Muscle of back (tissue), 13 donors: ENCODE measurements at places on chromosomes 3 and 15. TPM values are rescaled to one million over a fixed set of nuclear protein-coding genes. Genes with fewer than 3 reads are reported as not detected.

DNA sequence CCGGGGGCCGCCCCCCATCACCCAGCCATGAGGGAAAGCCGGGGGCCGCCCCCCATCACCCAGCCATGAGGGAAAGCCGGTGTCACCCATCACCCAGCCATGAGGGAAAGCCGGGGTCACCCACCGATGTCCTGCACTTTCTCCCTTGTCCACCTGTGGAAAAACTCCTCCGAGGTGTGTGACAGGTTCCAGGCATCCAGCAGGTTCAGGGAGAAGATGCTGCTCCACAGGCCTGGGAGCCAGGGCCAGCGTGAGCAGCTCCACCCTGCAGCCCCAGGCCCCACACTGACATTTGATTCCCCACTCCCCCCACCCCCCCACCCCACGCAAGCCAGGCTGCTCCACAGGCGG lies 15.5 kb upstream of the EHD4 start:
- DNase-seq, result no peak

GRCh38 chr3:87461443-87461842 lies 185.1 kb upstream of the POU1F1 start:
- DNase-seq, result no peak

GRCh38 chr15:67147396-67147949 lies 82.1 kb downstream of the SMAD3 start:
- no peak for DNase-seq

GRCh38 chr3:40490916-40491315 lies 14.0 kb downstream of the ZNF619 start:
- no peak for DNase-seq

DNA sequence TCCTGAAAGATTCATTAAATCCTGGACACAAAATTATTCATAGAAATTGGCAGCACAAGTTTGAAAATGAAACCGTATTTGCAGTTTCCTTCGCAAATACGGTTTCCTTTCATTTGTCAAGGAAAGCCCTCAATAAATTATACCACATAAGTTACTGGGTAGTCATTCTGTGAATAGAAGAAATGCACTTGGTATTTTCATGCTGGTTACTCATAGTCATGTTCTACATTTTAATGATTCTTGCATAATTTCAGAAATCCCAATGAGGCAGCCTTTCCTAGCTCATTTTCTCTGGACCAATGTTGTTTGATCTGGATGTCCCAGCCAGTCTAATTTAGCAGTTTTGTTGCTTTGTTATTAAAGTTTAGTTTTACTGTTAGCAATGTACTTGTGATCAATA lies 43.2 kb downstream of the MINAR1 start:
- DNase-seq, result no peak

DNA sequence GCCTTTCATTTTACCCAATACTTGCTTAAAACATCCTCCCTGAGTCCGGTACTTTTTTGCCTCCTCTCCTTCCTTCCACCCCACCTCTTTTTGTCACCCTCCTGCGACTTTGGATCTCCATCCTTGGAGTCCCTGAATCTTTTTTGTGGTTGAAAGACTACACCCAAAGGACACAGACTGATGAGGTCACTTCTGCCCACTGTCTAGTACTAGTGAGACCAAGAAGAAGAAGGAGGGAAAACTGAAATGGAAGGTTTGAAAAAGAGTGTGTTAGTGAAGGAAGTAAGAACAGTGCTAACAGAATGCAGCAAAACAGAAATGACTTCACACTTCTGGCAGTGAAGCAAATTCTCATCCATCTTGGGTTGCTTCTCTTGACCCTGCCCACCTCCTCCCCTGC lies 6.6 kb downstream of the B3GNT5 start:
- no peak for DNase-seq

GRCh38 chr3:19457449-19457848 lies 309.1 kb downstream of the KCNH8 start:
- no peak for DNase-seq

- no peak for DNase-seq
Measured at GRCh38 chr15:52760562-52760961, 29.6 kb downstream of the ONECUT1 start.

GRCh38 chr15:64911311-64912186 lies at the start of gene ANKDD1A:
TSS of gene ANKDD1A (plus strand) at chr15:64911902. CDS start at chr15:64911931, 29 bp downstream.
- peak; percentile 80 for DNase-seq

GRCh38 chr3:78761126-78761525 lies 1006.7 kb downstream of the ROBO1 start:
- peak; percentile 71 for DNase-seq

DNA sequence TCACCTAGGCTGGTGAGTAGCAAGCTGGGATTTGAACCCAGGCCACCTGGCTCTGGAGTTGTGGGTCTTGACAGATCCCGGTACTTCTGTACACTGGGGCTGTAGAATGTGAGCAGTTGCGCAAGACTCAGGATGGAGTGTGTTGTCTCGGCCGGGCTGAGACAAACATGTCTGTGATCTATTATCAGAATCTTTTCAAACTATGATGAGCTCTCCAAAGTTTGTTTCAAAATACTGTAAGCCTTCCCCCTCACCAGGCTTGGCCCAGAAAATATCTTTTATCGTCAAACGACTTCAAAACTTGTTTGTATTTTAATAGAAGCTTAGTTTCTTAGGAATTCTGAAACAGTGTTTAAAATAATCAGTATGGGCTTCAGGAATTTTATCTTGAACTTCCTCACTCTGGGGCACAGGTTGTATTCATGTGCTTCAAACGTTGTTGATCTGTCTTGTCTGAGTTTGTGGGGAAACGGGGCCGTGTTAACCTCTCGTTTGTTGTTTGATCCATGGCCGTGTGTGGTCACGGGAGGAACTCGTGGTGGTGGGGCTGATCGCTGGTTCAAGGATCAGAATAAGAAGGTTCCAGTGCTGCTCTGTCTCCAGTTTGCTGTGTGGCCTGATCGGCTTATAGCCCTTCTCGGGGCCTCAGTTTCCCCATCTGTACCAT lies 40.3 kb upstream of the TFRC start:
- DNase-seq, result no peak

DNA sequence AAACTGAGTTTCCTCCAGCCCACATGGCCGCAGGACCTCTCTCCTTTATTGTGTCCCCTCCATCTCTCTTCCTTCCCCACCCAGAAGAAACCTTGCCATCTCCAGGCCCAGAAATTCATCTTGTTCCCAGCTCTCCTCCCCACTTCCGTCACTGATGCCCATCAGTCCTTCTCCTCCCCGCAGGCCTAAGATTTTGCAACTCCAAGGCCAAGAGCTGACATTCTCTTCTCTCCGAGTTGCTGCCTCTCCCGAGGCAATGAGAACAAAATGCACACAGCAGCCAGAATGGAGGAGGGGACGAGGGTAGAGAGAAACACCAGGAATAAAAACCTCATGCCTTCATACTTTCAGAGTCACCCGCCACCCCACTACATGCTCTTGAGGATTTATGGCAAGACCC lies 526.5 kb upstream of the PROK2 start:
- no peak for DNase-seq

DNA sequence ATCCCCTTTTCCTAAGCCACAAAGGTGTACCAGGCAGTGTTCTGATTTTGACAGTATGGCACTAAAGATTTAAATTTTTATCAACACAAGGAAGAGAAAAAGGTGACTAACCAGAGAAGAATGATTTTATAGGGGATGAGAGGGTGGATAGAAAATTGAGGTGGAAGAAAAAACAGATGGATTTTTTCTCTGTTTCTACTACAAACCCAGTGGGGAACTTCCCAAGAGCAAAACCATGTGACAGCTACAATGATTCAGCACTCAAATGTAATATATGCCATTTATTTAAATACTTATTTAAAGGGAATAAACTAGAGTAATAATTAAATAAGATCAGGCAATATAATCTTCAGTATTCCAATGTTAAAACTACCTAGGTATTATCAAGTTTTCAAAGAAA lies 11.1 kb downstream of the DCUN1D1 start:
- no peak for DNase-seq

DNA sequence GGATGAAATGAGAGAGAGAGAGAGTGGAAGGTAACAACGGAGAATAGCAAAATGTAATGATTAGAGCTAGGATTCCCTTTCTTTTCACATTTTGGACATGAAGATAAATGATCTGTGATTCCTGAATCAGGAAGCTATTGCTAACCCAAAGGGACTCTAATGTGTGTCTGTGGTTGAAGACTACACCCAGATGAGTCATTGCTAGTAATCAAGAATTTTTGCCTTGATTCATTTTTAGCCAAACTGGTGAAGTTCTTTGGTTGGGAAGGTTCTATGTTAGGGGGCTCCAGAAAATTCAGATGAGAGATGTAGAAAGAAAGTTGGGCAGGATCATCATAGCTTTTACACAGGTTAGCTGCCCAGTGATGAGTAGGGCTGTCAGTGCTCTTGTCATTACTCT lies 116.4 kb downstream of the DUT start:
- DNase-seq, result peak; percentile 33

DNA sequence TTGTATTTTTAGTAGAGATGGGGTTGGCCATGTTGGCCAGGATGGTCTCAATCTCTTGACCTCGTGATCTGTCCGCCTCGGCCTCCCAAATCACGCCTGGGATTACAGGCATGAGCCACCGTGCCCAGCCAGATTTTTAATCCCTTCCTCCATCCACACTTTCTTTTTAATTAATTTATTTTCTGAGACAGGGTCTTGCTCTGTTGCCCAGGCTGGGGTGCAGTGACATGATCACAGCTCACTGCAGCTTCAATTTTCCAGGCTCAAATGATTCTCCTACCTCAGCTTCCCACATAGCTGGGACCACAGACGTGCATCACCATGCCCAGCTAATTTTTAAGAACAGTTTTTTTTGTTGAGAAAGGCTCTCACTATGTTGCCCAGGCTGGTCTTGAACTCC lies 43.6 kb downstream of the RAF1 start:
- no peak for DNase-seq

GRCh38 chr3:87546216-87546615 lies 269.8 kb upstream of the POU1F1 start:
- no peak for DNase-seq

DNA sequence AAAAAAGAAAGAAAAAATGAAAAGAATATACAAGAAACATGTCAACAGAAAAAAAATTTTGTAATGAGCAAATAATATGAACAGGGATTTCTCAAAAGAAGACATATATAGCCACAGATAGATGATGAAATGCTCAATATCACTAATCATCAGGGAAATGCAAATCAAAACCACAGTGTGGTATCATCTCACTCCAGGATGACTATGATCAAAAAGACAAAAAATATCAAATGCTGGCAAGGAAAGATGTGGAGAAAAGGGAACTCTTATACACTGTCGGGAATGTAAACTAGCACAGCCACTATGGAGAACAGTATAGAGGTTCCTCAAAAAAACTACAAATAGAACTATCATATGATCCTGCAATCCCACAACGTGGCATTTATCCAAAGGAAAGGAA lies 94.1 kb downstream of the C3orf70 start:
- DNase-seq, result no peak

- no peak for DNase-seq
Measured at GRCh38 chr3:113277414-113277813, 66.1 kb downstream of the BOC start.

- DNase-seq, result no peak
Measured at GRCh38 chr15:58566029-58566428, 134.2 kb downstream of the LIPC start.

GRCh38 chr3:14452740-14453710 lies 50.6 kb downstream of the SLC6A6 start:
- DNase-seq, result peak; percentile 97

DNA sequence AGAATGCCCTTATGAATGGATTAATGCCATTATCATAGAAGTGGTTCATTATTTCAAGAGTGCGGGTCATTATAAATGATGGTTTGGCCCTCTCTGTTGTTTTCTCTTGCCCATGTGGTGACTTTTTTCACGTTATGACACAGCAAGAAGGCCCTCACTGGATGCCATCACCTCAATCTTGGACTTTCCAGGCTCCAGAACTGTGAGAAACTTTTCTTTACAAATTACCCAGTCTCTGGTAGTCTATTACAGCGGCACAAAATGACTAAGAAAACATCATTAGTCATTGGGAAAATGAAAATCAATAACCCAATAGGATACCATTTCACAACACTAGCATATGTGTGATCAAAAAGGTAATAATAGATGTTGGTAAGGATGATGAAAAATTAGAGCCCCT lies 119.0 kb upstream of the LPP start:
- DNase-seq, result no peak

- DNase-seq, result no peak
Measured at GRCh38 chr3:130935761-130936492, 42.0 kb downstream of the ATP2C1 start.

DNA sequence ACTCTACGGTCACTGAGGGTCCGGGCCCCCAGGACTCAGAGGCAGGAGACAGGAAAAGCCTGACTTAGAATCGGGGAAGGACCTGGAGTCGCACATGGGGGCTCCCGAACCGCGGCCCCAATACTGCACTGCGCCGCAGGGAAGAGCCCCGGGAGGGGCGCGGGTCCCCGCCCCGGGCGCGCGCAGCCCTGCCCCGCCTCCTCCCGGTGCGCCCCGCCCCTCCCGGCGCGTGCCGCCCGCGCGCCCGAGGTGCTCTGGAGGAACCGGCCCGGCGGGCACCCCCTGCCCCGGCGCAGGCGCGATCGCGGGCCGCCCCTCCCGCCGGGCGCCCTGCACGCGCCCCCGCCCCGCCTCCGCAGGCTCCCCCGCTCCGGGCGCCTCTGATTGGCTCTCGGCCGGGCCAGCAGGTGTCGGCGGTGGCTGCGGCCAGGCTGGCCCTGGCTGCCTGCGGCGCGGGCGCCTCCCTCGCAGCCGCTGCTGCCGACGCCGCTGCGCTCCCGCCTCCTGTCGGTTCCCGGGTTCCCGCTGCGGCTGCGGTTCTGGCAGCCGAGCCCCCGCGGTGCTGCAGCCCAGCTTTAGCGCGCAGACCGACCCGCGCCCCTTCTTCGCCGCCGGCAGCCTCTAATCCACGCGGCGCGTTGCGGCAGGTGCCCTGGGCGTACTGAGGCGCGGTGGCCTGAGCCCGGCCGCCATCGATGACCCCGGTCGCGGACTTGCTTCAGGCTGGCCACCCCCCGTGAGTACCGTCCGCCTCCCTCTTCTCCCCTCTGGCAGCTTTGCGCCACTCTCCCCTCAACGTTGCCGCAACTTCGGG lies at the start of gene MYRIP:
MYRIP (plus strand) TSS at position 429 of the 814 bp plus-strand sequence. CDS start 91,208 bp downstream, outside the sequence.
- DNase-seq, result peak; percentile 57

- DNase-seq, result no peak
Measured at GRCh38 chr3:154178172-154178571, 57.0 kb downstream of the ARHGEF26 start.

GRCh38 chr15:29124581-29125381 lies 144.8 kb downstream of the NSMCE3 start:
- DNase-seq, result no peak

Gene C3orf85
- polyA plus RNA-seq, result not detected

Gene GLDN
- polyA plus RNA-seq, result 0.34 TPM

Gene RPL14
- 2,792 TPM for polyA plus RNA-seq

Gene EXD1
- not detected for polyA plus RNA-seq

Gene ECT2
- 15.8 TPM for polyA plus RNA-seq

Gene ISLR
- polyA plus RNA-seq, result 131 TPM
